ENCODE measurements at places on chromosomes 6 and 20.

DNA sequence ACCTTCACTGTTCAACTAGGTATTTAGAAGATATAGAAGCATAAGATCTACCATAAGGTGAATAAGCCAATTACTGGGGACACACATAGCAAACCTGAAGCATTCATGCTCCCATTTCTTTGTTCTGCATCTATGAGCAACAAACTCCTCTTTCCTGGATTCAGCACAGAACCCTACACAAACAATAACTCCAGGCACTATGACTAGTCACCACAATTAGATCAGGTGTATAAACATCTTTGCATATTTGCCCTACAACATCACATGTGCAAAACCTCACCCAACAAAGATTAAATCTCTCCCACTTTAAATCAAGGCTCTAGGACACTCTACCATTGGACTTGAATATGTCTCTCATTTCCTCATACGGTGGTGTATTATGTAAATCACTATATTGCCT lies 652.3 kb downstream of the EPHA7 start:
- DNase-seq: peak; percentile 68

GRCh38 chr6:4856785-4857184 lies 80.6 kb downstream of the CDYL start:
- no peak for DNase-seq

DNA sequence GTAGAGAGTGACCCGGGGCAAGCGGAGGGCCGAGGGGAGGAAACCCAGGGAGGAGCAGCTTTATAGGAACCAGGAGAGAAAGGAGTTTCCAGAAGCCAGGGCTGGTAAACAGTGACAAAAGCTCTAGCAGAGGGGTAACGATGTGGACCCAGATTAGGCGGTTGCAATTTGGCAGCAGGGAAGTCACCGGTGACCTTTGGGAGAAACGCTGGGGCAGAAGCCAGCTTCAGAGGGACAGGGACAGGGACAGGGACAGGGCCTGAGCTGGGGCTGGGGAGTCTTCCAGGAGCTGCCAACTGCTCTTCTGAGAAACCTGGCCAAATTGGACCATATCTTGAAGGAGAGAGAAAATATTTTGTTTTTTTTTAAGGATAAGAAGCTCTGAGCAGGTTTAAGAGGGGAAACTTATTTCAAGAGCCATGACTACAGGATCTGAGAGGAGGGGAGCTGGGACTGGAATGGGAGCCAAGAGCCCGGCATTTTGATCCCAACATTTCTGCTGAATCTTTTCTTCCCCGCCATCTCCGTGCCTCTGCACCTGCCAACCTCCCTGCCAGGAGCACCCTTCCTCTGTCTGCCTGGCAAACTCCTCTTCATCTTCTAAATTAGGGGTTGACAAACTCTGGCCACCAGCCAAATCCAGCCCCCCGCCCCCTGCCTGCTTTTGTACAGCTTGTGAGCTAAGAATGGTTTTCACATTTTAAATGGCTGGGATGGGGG lies 22.6 kb upstream of the PREX1 start:
- DNase-seq: no peak

DNA sequence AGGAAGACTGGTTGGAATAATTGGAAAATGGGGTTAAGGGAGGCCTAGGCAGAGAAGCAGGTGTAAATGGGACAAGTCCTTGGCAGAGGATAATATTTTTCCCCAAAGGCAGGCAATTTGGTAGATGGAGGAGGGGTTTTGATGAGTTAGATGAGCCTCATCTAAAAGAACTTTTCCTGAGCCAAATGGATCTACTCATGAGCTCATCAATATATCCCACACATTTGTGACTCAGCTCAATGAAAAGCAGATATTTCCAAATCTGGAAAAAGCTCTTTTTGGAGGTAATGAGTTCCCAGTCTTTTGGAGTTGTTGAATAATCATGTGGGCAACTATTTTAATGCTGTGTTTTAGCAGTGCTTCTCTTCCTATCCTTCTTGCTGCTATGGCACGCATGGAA lies 685.5 kb upstream of the CITED2 start:
- no peak for DNase-seq

Measured in epithelial cell of esophagus (primary cell).